ENCODE measurements at places on chromosomes 13 and 19.

DNA sequence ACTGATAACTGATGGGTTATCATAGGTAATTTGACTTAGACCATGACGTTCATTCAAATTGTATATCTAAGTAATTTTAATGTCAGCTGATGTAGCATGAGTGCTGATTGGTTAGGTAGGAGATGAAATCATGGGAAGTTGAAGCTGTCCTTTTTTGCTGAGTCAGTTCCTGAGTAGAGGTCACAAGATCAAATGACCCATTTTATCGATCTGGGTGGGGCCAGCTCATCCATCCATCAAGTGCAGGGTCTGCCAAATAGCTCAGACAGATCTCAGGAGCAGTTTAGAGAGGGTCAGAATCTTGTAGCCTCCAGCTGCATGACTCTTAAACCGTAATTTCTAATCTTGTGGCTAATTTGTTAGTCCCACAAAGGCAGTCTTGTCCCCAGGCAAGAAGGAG lies 35.3 kb upstream of the CD177 start:
- no peak for DNase-seq

GRCh38 chr13:85771856-85772255 lies 27.4 kb downstream of the SLITRK6 start:
- no peak for DNase-seq

DNA sequence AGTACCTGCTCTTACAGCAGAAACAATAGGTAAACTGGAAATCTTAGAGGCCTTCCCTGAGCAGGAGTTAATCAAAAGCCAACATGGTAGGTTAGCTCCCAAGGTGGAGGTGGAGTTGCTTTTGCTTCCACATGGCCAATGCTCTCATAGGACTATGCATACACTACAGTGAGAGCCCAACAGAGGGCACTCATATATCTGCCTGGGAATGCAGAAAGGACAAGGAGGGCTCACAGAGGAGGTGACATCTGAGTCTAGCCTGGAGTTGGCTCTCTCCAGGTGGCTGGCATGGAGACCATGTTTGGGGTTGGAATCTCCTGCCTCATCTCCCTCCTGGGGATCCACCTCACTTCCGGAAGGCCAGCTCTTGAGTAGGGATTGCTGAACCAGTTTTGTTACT lies 34.6 kb downstream of the ATP8A2 start:
- DNase-seq, result no peak

DNA sequence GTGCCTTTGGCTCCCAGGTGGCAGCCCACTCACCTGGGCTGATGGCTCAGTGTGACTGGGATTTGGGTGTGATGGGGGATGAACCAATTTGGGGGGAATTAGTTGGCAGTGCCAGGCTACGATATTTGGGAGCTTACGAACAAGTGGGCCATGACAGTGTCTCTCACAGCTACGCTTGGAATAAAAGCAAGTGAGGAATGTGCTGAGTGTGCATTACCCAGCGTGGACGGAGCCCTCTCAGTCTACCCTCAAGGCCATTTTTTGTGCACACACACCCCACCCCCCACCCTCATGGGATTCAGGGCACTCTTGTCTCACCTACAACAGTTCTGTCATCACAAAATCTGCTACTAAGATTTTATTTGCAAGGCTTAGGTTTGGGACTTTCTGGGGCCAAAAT lies 329.1 kb downstream of the NDFIP2 start:
- DNase-seq, result no peak

DNA sequence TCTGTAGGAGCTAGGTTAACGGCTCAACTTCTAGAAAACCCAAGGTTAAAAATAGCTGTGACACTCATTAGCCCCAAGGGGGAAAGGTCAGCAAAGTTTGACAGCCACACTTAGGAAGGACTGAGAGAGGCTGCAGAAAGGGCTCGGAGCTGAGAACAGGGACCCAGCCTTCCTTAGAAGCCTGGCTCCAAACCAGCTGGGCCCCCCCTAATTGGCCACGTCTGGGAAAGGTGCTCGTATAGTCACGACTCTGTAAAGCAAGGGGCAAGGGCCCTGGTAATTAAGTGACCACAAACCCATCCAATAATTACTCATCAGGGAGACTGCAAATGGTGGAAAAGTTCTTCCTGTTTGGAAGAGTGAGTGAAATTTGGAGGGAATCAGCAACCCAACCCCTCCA lies 90.5 kb downstream of the RNASEH2B start:
- DNase-seq, result no peak

DNA sequence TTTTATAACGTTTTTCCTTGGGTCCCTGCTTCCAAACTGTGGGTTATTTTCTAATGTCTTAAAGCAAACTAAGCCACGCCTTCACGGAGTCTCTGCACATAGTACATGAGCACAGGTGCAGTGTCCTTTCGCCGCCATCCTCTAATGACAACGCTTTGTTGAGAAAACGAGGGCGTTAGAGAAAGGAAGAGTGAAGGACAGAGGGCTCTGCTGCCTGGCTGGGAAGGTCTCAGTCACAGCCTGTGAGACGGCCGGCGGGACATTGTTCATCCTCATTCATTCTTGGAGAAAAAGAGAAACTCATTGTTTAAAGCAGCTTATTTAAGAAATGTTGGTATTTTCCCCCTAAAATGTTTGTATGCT lies 9.5 kb downstream of the IL17D start:
- DNase-seq, result no peak

GRCh38 chr19:31054430-31054829 lies 294.8 kb downstream of the TSHZ3 start:
- DNase-seq, result no peak

DNA sequence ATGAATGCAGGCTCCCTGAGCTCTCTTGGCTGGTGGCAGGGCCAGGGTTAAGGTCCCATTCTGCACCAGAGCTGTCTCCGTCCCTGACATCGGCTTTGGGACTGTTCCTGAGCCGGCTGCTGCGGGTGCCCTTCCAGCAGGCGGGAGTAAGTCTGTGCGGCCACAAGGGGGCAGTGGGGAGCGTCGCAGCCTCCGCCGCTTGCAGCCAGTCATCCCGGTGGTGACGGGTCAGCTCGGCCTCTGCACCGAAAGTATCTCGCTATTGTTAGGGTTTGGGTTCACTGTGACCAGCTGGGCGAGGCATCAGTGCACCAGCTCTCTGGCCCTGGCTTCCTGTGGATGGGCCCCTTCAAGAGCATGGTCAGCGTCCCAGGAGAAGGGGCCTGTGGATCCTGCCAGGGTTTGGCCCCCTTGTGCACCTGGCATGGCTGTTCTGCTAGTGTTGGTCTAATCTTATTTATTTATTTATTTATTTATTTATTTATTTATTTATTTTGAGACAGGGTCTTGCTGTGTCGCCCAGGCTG lies 15.1 kb downstream of the NDUFB7 start:
- DNase-seq, result peak; percentile 55

GRCh38 chr13:47294691-47295090 lies 397.8 kb upstream of the HTR2A start:
- no peak for DNase-seq

- no peak for DNase-seq
Measured at GRCh38 chr19:33189453-33189852, 4.7 kb upstream of the LRP3 start.

GRCh38 chr13:100725472-100725871 lies 50.9 kb upstream of the TMTC4 start:
- no peak for DNase-seq

- DNase-seq, result no peak
Measured at GRCh38 chr19:31548941-31549340, 199.7 kb upstream of the TSHZ3 start.

GRCh38 chr19:35281303-35281702 lies 1.0 kb upstream of the HAMP start:
- no peak for DNase-seq

- no peak for DNase-seq
Measured at GRCh38 chr13:110251193-110251819, 55.7 kb downstream of the COL4A1 start.

- no peak for DNase-seq
Measured at GRCh38 chr13:89832827-89833226, 1514.7 kb upstream of the MIR17HG start.

GRCh38 chr13:95509521-95510310 lies 42.8 kb upstream of the CLDN10 start:
- DNase-seq, result no peak

DNA sequence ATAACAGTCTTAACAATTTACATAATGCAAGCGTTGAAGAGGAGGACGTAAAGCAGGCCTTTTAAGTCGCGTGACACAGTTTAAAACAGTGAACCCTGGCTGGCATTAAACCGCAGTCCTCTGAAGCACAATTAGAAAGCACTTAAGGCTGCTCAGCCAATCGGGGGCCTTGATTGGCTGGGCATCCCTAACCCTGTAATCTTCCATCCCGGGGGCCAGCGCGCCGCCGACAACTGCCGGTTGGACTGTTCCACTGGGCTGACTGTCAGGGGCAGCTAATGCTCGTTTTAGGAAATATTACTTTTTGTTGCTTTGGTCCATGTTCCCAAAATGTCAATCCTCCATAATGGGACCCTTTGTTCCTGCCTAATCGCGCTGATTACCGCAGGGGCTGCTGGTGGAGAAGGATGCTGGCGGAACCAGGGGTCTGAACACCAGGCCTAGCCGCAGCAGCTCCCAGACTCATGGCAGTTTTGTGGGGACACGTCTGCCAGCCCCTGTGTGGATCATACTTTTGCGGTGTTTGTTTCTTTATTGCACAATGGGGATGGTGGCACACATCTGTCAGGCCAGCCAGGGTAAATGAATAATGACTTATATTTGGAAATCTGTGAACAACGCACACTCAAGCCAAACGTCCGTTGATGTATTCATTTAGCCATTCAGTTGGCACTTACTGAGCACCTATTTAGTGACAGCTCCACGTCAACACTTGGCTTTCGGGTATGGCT lies 127.1 kb upstream of the SPACA7 start:
- no peak for DNase-seq

GRCh38 chr19:15332311-15332996 lies at the start of gene BRD4:
BRD4 (minus strand) TSS chr19:15332539; CDS start chr19:15273099, 59,440 bp downstream.
- peak; percentile 61 for DNase-seq

DNA sequence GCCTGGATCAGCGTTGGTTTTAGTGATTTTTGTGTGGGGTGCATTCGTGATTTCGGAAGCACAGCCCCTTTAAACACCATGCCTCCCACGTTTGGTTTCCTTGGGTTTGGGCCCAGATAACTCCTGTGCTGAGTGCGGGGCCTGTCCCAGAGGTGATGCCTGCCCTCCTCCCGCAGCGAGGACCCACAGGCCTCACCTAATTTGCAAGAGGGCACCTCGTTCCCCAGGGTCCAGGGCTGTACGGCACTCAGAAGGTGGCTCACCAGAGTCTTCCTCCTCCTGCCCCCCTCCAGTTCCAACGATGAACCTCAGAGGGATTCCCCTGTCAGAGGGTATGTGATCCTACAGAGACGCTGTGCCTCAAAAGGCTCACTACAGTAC lies 54.3 kb upstream of the SOX1 start:
- no peak for DNase-seq

DNA sequence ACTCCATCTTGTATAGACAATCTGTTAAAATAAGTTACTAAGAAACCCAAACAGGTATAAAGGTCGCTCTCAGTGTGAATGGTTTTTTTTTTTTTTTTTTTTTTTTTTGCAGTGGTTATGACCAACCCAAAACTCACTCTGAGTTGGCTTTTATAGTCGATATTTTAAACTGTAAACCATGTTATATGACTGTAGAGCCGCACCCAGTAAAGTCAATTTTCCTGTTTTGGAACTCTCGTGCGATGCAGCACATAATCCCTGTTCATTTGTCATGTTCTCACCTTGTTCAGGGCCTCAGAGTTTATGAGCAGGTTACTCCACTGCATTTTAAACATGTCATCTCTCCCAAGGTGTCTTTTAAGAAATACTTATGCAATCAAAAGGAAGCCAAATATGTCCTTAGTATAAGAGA lies 112.5 kb downstream of the KLF5 start:
- no peak for DNase-seq

- DNase-seq, result peak; percentile 24
Measured at GRCh38 chr13:24709186-24709913, 29.1 kb downstream of the ATP12A start.

GRCh38 chr13:37202264-37202663 lies 96.8 kb upstream of the CSNK1A1L start:
- DNase-seq, result no peak

DNA sequence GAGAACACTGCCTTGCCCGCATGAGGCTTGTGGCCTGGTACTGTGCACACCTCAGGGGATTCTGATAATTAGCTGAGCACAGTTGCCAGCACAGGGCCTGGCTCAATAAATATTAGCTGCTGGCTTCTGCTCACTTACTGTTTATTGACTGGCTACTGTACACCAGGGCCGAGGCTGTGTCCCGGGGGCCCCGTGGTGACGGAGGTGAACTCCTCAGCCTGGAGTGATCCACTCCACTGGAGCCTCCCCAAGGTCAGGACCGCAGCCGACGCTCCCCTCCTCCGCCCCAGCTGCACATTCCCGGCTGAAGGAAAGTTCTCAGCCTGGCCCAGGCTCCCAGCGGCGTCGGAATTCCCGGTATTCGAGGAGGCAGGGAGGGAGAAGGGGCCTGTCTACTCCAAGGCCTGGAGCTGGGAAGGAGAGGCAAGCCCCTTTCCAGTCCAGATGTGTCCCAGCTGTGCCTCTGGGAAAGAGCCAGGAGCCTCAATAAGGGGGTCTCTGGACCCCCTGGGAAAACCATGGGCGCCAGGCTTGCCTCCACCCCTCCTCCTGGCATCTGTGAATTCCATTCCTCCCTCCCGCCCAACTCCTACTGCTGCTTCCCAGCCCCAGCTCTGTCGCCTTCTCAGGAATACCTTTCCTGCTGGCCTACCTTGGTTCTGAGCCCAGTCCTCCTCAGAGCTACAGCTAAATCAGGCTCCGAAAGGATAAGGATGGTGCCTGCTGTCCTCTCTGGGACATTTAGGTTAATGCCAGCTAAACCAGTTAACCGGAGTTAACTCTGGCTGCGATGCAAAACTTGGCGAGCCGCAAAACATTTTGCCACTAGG lies 7.3 kb downstream of the RPS16 start:
- no peak for DNase-seq

- DNase-seq, result no peak
Measured at GRCh38 chr13:20258208-20258962, 26.3 kb upstream of the GJB6 start.

GRCh38 chr13:111017755-111018459 lies 97.2 kb upstream of the ARHGEF7 start:
- no peak for DNase-seq

DNA sequence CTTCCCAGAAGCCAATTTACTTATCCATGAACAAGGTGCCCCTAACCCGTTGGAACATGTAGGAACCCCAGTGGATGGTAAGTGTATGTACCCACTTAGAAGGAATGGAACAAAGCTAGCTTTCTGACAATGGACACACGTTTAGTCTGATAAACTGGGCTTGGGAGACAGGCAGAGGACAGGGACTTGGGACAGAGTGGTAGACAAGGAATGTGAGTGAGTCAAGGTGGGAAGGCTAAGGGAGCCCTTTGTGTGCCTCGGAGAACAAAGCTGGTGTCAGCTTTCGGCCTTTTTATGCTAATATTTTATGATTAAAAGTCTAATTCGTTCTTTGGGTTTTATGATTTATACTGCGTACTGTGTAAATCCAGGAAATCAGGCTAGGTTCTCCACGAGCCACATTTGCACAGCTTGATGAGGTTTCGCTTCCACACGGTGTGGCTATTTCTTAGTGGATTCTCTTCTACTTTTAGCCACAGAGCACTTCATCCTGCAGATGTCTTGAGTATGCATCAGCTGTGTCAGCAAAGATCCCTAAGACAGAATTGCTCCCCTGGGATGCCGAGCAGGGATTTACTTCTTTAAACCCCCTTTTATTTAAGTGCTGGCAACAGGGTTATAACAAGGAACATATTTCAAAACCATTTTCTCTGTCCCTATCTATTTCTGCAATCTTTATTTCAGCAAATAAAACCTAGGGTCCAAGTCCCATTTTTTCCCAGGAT lies 258.5 kb downstream of the DLEU7 start:
- DNase-seq, result no peak
